ENCODE measurements at places on chromosomes 5 and 9.

DNA sequence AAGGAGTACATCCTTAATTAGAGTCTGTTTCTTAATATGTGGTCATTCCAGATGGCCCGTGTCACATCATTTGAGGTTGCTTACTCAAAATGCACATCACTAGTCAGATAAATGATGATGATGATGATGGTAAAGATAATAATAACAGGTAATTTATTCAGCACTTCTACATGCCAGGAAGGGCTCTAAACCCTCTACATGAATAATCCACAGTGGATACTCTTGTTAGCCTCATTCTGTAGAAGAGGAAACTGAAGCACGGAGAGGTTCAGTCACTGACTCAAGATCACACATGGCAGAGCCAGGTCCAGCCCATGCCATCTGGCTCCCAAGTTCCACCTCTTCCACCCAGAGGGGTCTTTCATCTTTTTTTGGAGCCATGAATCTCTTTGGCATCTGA, 11.7 kb downstream of the SH3PXD2B start:
- no peak for DNase-seq

- DNase-seq = no peak
Observed at GRCh38 chr5:168438349-168438748, 47.9 kb upstream of the RARS1 start.

DNA sequence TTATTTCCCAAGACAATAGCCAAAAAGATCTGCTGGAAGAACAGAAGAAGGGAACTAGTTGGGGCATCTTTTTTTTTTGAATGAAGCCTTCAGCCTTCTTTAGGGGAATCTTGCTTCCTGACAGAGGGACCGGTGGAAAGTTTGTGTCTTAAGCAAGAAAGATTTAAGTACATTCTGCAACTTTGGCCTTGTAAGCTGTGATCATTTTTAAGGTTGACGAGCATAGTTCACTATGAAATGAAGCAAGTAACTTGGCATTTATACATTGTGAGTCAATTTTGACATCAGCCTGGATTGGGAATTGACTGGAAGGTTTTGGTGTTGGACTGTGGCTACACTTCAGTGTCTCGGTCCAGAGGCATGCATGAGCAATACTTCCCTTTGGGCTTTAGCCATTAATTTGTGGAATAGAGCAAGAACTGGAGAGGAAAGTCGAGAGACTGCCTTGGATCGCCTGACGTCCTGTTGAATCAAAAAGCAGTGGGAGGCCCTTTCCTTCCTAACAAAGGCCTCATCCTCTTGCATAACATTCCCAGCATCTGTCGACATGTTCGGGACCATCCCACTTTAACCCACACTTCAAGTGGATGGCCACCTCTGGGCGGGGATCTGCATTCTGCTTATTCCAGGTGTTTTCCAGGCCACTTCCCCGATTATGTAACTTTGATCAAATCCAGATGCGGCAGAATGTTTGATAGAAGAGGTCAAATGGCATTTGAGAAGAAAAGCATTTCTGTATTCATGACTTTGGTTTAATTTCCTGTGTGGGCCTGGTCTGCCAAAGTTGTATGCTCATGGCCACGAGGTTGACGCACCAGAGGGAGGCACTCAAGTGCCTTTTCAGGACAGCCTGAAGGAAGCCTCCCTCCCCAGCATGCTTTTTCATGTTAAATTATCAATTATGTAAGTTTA, 12.5 kb downstream of the ABL1 start:
- no peak for DNase-seq

GRCh38 chr5:35743644-35744043, 113.0 kb upstream of the IL7R start:
- no peak for DNase-seq

- no peak for DNase-seq
Observed at GRCh38 chr9:133772581-133772980, 34.4 kb upstream of the SARDH start.

GRCh38 chr9:1303932-1304331, 253.8 kb downstream of the DMRT2 start:
- DNase-seq = no peak
